ENCODE measurements at places on chromosomes 3 and 15.

DNA sequence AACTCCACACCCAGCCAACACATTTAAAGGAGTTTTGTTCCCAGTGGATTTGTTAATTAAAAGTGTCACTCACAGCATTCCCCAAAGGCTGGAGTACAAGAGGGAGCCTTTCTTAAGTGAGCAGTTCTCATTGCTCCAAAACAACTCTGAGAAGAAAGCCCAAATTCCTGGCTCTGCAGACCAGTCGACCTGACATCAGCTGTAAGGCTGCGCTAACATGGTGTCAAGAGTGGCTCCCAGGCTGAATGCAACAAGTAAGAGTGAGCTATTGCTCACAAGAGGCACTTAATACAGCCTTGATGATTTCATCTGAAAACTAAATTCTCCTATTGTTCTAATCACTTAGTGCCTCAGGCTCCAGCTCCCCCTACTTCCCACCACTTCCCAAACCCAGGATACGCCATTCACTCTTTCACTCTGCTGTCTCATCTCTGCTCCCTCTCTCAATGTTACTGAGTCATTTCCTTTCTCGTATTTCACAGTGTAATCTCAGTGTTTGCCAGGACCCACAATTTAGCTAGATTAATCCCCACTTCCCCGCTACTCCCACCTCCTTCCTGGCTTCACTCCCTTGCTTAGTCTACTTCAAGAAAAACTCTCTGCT, 81.8 kb downstream of the WWTR1 start:
- peak; percentile 87 for DNase-seq

DNA sequence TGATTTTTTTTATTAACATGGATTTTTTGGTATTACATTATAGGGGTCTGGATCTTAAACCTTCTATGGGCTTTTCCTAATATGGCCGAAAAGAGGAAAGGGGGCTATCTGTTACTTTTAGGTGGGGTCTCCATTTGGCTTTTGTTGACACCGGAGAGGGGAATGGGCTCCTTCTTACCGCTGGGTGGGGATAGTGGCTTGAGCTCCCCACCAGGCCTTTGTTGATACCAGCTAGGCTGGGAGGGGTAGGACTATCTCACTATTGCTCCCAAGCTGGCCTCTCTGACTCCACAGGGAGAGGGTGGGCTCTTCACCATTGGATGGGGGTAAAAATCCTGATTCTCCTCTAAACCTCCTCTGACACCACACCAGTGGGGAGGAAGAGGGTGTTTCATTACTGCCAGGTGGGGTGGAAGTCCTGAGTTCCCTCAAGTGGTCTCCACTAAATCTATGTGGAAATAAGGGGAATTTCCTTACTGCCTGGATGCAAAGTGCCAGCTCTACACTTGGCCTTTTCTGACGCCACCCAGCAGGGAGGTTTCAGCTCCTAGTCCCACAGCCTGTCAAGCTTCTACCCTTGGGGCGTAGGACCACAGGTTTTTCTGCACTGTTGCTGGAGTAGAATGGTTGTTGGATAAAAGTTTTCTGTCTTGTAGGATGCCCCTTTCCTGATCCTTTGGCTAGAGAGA, 572.3 kb downstream of the MAGI1 start:
- DNase-seq: no peak

DNA sequence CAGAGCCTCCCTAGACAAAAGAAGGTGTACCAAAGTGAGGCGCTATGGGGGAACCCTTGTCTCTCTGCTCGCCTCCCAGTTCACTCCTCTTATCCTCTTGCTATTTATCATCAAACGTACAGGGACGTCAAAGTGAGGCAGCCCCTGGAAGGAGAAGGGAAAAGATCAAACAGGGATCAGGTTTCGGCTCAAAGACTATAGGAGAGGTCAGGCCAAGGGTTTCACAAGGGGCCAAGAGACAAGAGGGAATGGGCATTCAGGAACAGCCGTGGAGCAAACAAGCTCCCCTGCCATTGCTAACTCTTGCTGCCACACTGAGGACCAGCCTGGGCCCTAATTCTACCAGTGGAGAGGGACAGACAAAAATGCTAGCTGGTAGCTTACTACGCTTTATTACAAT, 168.7 kb downstream of the GREM1 start:
- DNase-seq: no peak

GRCh38 chr3:38548154-38548931, 52.2 kb downstream of the EXOG start:
- no peak for DNase-seq

DNA sequence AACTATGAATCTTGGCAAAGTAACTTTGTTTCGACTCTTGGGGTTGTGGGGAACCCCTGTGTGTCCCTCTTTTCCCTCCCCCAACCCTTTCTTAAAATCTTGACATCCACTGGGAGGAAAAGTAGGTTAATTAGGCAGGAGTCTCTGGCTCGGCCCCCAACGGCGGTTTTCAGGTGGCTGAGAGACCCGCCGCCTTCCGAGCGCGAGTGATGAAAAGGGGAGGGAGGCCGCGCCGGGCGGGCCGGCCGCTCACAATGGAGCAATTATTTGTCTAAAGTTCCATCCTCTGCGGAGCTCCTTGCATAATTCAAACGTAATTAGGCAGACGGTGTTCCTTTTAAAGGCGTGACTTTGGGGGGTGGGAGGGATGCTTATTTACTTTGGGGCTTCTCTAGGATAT, 51.7 kb downstream of the ZIC4 start:
- no peak for DNase-seq

DNA sequence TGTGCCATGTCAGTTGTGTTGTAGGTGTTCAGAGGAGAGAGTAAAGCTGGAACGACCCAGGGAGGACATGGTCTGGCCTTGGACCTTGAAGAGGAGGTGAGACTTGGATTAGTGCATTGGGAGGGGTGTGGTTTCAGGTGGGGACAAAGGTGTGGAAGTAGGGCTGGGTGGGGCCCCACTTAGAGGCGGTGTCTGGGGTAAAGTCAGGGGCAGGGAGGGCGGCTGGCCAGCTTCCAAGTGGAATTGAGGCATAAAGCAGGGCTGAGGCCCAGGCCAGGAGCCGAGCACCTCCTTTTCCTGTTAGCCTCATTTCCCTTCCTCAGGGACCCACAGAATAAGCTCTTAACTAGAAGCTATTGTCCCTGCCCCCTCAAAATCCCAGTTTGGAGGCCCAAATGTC, 36.2 kb upstream of the FLNB start:
- no peak for DNase-seq

DNA sequence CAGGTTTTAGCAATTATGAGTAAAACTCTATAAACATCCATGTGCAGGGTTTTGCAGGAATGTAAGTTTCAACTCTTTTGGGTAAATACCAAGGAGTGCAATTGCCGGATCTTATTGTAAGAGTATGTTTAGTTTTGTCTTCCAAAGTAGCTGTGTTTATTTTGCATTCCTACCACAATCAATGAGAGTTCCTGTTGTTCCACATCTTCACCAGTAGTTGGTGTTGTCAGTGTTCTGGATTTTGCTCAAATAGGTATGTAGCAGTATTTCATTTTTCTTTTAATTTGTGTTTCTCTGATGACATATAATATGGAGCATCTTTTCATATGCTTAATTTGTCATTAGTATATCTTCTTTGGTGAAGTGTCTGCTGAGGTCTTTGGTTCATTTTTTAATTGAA, 185.1 kb upstream of the GALNT15 start:
- no peak for DNase-seq

DNA sequence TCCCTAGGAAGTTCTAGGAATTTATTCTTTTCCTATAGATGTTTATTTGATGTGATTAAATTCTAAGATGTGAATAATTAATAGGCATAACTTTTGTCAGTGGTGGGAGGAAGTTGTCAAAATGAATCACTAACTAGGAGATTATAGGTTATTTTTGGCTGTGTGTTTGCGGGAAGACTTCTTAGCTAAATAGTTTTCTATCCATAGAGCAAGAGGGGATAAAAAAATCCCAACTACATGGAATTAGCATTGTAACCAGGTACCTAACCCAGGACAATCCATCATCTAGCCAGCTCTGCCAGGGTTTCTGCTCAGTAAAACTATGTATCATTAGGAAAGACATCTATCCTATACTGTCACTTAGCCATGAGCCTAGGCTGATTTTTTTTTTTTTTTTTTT, 23.9 kb downstream of the SLC30A4 start:
- DNase-seq: no peak

- no peak for DNase-seq
Observed at GRCh38 chr3:97417-98258, 98.9 kb upstream of the CHL1 start.

DNA sequence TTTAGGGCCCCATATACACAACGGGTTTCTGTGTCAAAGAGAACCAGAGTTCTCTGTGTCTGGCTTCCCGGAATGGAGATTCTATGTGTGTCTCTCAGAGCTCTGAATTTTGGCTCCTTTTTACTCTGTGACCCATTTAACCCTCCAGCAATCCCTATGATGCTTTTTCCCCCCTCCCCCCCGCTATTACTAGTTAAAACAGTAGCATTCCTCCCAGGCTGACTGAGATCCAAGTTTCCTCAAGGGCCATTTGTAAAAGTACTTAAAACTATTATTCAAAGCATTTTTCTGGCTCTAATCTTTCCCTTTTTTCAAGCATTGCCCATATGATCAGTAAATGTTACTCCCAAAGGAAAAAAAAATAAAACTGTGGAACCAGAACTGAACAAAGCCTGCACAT, 6.6 kb upstream of the STAC start:
- DNase-seq: no peak

DNA sequence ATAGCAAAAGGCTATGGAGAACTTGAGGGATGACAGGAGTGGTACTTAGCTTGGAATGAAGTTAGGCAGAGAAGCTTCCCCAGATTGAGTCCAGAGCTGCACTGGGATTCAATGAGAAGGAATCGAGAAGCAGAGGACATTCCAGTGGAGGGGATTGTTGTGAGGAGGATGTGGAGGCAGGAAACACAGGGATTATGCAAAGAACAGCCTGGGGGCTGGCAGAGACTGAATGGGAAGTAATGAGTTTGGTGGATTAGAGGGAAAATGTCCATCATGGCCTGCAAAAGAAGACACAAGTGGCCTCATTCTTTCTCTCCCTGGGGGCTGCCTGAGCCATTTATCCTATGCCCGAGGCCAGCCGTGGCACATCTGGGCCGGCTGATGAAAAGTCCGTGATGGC, 20.5 kb upstream of the SCN10A start:
- DNase-seq: no peak

DNA sequence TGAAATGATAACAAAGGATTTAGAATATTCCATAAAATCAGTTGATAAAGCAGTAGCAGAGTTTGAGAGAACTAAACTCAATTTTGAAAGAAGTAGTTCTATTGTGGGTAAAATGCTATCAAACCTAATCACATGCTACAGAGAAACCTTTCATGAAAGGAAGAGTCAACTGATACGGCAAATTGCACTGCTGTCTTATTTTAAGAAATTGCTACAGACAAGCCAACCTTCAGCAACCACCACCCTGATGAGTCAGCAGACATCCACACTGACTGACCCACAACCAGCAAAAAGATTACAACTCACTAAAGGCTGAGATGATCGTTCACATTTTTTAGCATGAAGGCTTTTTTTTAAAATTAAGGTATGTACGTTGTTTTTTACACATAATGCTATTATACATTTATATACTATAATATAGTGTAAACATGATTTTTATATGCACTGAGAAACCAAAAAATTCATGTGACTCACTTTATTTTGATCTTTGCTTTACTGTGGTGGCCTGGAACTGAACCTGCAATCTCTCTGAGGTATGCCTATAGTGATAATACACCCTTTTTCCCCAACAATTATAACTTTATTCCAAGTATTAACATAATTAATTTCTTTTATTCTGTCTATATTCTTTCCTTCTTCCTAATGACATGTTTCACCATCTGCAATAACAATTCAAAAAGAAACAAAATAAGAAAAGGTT, 109.9 kb downstream of the TBC1D5 start:
- peak; percentile 59 for DNase-seq

DNA sequence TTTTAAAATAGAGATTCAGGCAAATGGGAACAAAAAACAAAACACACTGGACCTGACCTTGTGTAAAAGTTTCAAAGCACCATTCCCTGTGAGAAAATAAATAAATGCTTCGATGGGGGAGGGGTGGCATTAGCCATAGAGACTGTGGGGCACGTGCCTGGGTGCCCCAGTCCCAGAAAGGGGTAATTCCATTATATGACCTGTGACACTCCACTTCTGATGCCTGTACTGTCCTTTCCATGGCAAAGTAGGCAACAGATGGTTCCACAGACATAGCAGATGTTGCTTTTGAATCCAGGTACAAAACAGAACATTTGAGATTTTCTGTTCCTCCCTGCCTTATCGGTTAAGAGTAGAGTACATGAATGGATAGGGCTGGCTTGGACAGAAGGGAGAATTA, 3.9 kb downstream of the PHLDB2 start:
- no peak for DNase-seq

DNA sequence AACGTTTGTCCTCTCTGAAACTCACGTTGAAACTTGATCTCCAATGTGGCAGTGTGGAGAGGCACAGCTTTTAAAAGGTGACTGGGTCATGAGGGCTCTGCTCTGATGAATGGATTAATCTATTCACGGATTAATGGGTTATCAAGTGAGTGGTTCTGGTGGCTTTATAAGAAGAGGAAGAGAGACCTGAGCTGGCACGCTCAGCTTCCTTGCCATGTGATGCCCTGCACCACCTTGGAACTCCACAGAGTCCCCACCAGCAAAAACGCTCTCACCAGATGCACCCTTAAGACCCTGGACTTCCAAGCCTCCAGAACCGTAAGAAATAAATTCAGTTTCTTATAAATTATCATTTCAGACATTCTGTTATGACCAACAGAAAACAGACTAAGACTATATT, 2.6 kb downstream of the PPP1R2 start:
- no peak for DNase-seq

DNA sequence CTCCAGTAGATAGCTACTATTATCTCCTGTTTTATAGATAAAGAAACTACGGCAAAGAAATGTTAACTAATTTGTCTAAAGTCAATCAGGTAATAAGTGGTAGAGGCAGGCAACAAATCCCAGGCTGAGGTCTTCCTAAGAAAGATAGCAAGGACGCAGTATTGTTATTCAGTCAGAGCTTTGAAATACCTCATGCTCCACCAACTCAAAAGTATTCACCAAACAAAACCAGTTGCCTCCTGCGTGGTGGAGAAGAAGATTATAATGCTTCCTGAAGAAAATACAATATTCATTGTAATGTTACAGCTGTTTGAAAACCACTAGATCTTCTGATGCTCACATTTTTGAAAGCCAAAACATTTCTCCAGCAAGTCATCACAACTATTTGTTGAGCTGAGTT, 138.2 kb upstream of the CNTN4 start:
- DNase-seq: no peak

DNA sequence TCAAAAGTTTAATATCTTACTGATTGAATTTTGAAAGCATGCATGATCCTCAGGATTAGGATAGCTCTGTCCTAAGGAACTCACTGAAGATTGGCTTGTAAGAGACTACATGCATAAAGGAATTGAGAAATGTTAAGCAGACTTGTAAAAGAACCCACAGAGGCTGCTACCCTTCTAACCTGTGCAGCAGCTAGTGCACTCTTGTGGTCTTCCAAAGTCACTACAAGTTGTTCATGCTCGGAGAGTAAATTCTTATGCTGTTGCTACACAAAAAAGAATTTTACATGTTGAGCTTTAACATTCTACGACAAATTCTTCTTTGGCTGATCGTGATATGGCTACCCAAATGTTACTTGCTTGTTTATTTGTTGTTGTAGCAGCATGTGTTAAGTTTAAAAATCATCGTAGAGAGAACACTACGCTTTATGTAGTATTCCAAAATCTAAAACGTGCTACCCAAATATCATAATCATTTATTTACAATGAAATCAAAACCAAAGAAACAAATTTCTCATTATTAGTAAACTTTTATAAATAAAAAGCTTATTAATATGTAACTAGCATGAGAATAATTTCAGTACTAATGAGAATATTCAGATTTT, 55.0 kb downstream of the GOLIM4 start:
- no peak for DNase-seq
